ENCODE measurements at places on chromosomes 1 and 21.

- DNase-seq = no peak
Observed at GRCh38 chr1:41434306-41434705, 50.2 kb downstream of the EDN2 start.

GRCh38 chr21:45551783-45552695, 9.8 kb upstream of the SLC19A1 start:
- no peak for DNase-seq

- no peak for DNase-seq
Observed at GRCh38 chr1:21318714-21319159, 28.5 kb upstream of the ECE1 start.

DNA sequence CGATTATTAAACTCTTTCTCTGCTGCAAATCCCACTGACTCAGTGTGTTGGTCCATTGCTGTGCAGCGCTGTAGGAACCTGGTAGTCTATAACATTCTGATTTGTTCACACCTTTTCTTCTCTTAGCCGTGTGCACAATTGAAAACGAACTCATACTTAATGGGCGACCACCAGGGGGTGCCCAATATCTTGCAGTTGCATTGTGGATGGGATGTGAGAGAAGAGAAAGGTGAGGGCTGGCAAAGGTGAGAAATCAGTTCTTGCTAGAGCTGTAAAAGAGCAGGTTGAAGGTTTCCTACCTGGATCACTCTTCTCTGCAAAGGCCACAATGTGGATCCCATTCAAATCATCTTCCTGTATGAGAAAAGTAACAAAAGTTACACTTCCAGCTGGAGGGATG, 51.0 kb downstream of the CASQ2 start:
- no peak for DNase-seq

- no peak for DNase-seq
Observed at GRCh38 chr1:12336413-12336812, 106.6 kb downstream of the VPS13D start.
